SK-N-SH treated with all-trans-retinoic acid at 6 μM for 48 hours (cell line): ENCODE measurements at places on chromosomes 7 and 10.

DNA sequence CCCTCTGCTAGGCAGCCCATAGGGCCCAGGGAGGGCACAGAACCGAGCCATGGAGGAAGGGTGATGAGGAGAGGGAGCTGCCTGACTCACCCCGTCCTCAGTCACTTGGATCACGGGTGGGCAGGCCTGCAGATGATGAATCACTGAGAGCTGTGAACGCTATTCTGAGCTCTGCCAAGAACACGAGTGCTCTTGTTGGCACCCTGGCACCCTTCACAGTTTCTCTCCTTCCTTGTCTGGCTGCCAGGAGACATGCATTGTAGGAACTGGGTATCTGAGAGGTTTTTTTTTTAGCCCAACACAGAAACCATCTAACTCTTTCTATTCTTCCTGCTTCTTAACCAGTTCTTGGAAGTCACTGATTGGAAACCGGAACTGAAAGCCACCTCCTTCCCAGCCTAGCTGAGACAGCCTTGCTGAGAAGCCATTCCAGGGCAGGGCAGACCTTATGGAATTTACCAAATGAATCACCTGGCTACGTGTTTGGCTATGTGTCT is 82.1 kb downstream of the SLC37A3 start:
- peak; percentile 85 for ATAC-seq

GRCh38 chr10:78972160-78972946 is 96.4 kb upstream of the ZMIZ1 start:
- peak; percentile 53 for ATAC-seq

DNA sequence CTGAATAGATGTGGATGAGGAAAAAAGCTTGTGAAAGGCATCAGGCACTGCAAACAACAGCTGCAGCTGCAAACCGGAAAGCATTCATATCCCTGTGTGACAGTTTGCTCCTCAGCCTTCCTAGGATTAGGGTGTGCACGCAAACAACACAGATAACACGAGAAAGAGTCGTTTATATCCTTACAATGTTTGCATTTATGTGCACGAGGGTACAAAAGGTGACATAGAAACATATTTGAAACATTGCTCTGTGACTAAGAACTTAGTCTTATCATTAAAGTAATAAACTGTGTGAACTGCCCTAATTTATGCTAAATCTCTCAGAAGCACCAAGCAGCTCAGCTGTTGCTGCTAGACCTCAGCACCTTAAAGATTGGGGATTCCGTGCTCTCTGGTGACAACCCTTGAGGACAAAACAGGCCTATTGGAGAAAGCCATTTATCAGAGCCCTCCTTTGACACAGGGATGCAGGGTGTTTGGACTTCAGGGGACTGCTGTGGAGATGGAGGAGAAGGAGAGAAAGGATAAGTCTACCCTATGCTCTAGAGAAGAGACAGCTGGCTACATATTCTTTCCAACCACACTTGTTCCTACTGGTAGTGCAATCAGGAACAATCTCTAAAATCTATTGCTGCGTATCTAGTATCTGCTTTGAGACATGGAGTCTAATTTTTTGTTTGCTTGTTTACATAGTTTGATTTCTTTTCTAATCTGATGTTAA is 176.2 kb downstream of the GNAT3 start:
- no peak for ATAC-seq

- ATAC-seq: peak; percentile 1
Measured at GRCh38 chr7:130897515-130898419, 163.8 kb upstream of the KLF14 start.

DNA sequence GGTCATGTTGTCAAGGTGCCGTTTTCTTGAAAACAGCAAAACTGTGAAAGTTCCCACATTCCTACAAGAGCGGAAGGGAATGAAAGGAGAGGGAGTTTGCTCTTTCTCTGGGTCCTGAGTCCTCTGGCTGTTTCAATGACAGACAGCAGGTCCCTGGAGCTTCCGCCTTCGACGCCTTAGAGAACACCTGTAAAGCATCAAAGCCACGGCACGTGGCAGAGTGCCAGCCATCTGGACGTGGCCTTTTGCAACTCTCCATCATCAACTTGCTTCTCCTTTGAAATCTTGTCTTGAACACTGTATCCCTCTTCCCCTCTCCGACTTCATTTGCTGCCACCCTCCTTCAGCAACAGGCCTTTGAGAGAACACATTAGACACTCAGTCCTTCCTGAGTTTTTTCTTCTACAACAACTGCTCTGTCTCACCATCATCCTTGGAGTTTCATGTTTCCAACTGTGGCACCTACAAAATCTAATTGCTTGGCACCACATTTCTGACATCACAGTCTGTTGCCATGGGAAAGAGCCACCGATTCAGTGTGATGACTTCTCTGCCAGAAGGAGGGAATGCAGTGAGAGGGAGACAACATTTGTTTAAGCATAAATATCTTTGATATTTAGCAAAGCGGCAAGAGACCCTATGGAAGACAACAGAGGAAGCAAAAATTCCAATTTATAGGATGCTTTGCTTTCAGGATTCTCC is 204.9 kb upstream of the PTER start:
- ATAC-seq: no peak

DNA sequence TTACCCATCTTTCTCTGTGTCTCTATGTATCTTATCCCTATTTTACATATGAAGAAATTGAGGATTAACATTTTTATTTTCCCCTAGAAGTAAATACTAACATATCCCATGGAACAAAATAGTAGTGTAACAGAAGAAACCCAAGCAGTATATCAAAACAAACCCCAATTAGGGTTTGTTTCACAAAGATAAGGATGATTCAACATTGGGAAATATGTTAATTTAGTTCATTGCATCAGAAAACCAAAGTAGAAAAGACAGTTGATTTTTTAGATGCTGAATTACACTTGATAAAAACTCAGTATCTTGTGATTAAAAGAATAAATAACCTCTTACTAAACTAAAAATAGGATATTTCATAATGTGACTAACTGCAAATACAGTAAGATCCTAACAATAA is 87.8 kb downstream of the GLCCI1 start:
- no peak for ATAC-seq

DNA sequence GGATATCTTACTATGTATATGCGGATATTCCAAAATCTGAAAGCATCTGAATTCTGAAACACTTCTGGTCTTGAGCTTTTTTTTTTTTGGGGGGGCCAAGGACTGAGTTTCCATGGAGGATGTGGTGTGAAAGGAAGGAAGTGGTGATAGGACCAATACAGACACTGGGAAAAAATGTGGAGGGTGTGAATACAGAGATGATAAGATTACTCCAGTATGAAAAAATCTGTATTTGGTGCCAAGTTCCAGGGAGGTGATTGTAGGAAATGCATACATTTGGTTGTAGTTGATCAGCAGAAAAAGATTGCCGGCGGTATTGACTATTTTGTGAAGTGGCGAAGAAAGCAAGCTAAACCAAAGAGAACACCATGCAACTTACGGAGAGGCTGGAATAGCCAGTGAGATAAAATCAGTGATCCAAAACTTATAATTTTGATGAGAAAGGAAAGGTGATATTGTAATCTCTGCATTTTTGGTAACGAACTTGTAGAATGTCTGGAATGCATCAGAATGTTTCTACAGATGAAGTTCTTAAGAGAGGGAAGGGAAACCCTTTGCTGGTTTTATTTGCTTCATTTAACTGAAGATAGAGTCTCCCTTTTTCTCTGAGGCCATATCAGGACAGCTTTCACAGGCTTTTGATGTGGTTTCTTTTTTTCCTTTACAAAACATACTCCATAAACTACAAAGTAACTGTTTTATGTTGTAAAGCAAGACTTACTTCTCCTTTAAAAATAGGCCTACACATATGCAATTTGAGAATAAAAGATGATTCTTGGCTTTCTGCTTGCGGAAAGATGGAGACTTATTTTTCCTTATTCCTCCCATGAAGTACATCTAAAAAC is 6.0 kb downstream of the WDR37 start:
- ATAC-seq: no peak

DNA sequence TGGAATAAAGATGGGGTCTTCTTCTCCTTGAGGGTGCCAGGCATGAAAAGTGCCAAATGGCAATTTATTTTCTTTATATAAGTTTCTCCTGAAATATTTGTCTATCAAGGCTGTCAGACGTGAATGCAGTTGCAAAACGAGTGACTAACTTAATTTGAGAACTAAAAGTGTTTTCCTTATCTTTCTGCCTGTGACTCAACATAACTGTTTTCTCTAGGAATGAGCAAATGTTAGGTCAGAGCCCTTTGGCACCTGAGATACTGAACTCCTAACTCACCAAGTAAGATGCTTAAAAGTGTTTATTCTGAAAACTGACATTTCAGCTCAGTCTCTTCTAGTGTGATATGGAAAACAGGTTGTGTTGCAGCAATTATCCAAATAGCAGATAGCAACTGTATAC is 197.0 kb downstream of the STK31 start:
- ATAC-seq: no peak

DNA sequence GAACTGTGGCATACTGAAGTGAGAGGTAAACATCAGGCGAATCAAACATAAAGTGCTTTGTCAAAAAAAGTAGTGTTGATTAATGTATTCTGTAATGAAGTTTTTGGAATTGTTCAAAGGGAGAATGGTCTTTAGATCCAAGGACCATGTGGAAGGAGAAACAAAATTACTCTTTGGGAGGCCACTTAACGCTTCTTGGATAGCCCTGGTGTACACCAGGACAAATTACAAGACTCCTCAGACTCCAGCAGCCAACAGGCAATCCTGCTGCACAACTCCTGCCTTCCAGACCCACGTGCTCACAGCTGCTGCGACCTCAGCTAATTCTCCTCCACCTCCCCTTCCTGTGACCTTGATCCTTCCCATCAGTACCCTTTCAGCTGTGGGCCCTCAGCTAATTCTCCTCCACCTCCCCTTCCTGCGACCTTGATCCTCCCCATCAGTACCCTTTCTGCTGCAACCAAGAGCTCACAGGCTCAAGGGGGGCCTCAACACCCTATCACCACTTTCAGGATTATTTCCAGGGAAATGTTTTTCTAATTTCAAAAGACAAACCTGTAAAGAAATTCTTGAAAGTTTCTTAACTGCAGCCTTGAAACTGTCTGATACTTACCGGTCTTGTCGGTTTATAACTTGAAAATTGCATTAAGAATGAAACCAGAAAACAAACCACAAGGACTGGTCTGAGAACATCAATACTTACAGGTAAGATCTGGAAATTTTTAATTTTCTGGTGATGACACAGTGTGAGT is 29.7 kb upstream of the DDC start:
- ATAC-seq: no peak

DNA sequence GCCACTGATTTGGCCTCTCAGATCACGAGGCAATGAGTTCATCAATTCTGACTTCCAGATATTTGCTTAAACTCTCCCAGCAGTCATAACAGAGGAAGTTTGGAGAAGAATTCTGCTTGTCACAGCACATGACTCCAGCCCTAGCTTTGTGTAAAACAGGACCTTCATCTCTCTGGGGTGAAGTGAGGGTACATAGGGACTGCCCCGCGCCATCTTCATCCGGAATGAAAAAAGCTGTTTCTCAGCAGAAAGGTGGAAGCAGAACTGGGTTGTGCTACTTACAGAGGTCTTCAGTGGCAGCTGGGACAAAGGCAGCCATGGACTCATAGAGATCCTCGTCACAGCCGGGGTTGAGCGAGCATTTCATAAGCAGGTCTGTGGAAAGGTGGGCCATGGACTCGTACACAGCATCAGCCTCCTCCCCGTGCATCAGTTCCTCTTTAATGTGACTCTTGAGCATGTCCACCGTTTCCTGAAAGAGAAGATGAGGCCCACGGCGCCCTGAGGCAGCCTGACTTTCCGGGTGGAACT is 58.4 kb upstream of the TM9SF3 start:
- no peak for ATAC-seq

GRCh38 chr7:71733107-71733870 is 601.3 kb downstream of the GALNT17 start:
- ATAC-seq: peak; percentile 85

DNA sequence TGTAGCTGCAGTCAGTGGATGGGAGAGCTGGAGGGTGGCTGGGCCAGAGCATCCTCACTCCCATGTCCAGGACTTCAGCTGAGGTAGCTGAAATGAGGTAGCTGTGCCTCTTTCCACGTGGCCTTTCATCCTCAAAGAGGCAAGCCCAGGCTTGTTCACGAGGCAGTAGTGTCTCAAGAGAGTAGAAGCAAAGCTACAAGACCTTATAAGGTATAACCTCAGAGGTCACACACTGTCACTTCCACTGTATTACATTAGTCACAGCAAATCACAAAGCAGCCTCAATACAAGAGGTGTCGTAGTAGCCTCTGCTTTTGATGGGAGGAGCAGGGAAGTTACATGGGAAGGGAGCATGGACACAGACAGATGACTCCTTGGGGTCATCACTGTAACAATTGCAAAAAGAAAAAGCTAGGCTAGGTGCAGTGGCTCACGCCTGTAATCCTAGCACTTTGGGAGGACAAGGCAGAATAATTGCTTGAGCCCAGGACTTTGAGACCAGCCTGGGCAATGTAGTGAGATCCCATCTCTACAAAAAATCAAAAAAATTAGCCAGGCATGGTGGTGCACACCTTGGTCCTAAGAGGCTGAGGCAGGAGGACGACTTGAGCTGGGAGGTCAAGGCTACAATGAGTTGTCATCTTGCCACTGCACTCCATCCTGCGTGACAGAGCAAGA is 97.5 kb downstream of the SKIDA1 start:
- no peak for ATAC-seq

DNA sequence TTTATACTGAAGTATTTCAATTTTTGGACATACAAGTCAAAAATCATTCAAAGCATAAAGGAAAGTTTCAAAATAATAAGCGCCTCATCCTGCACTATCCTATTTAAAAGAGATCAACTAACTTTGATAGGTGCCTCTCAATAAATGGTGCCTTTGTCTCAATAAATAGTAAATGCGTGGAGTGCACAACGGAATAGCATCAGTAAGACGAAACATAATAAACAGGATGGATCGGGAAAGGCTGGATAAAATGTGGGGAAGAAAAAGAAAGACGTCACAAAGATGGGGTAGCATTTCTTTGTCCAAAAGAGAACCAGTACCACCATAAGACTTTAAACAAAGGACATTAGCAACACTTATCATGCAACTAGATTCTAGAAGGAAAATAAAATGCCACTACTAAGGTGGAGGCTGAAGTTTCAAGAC is 571 bp upstream of the PRKAR2B start:
- ATAC-seq: no peak

GRCh38 chr10:88066876-88067275 is 203.5 kb downstream of the PTEN start:
- no peak for ATAC-seq

GRCh38 chr7:4712281-4713182 is 30.4 kb downstream of the FOXK1 start:
- no peak for ATAC-seq

GRCh38 chr10:32411797-32412498 is 34.0 kb upstream of the CCDC7 start:
- no peak for ATAC-seq

GRCh38 chr10:133122171-133122935 is 34.6 kb downstream of the ADGRA1 start:
- ATAC-seq: no peak

- no peak for ATAC-seq
Measured at GRCh38 chr7:31384466-31384865, 43.9 kb upstream of the NEUROD6 start.

- ATAC-seq: no peak
Measured at GRCh38 chr7:137949416-137950262, 52.2 kb downstream of the CREB3L2 start.

DNA sequence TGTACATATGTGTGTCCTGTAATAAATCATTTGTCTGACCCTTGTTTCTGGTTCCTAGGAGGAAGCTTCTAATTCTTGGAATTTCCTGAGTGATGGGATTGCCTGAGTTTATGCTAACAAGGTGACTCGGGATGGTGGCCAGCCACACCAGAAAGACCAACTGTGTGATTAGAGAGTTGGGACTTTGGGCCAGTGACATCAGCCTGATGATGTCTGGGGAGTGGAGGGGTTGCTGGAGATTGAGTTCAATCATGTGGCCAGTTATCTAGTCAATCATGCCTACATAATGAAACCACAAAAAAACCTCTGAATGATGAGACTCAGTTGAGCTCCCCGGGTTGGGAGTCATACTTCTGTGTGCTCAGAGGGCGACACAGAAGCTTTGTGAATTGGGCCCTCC is 23.5 kb upstream of the CARD11 start:
- ATAC-seq: no peak
